ENCODE measurements at places on chromosomes 16 and 17.

GRCh38 chr16:569445-570254 is at the start of gene PIGQ:
TSS of gene PIGQ (plus strand) at chr16:569968. CDS start at chr16:574075, 4,107 bp downstream.
- DNase-seq = peak; percentile 60

DNA sequence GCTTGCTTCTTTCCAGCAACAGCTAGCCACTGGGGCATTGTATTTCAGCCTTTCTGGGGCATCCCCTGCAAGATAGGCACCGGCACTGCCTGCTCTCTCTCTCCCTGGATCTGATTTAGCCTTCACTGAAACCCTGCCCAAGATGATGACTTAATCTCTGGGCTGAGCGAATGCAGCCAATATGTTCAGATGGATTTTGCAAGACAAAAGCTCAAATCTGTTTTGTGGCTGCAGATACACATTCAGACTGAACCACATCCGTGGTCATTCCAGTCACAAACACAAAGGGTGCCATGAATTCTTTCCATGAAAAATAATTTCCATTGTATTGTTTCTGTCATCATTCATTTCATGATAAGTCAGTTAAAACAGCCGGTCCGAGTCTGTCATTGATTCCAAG is 24.2 kb downstream of the SOST start:
- DNase-seq = no peak

DNA sequence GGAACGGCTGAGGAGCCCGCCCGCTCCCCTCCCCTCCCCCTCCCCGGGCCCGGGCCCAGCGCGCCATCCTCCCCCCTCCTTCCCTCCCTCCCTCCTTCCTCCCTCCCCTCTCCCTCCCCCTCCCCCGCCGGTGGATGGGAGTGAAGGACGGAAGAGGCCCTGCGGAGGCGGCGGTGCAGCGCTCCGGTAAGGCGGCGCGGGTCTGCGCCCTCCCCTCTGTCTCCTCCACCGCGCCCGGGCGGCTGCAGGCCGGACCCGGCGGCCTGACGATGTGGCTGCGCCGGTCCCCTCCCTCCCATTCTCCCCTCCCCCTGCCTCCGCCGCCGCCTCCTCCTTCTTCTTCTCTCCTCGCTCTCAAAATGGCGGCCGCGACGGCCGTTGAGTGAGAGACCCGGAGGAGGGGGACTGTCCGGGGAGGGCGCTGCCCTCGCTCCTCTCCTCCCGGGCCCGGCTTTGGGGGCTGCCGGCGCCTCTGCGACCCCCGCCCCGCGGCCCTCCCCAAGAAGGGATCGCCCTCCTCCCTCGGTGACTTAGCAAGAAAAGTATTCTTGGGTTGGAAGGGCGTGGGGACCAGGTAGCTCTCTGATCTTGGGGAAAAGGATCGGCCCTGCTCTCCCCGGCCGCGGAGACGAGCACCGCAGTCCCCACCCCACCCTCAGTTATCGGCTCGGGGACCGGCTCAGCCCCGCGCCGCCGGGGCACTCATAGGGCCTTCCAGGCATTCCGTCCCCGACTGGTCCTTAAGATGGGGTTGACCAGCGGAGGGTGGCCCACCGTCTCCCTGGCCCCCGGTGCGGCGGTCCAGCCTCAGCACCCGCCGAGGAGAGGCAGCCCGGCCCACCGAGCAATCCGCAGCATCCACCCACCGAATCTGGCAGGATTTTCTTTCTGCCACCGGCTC is 617 bp downstream of the PAFAH1B1 start:
- DNase-seq = peak; percentile 68

GRCh38 chr16:31141489-31142108 is 6.1 kb upstream of the PRSS8 start:
- DNase-seq = no peak

DNA sequence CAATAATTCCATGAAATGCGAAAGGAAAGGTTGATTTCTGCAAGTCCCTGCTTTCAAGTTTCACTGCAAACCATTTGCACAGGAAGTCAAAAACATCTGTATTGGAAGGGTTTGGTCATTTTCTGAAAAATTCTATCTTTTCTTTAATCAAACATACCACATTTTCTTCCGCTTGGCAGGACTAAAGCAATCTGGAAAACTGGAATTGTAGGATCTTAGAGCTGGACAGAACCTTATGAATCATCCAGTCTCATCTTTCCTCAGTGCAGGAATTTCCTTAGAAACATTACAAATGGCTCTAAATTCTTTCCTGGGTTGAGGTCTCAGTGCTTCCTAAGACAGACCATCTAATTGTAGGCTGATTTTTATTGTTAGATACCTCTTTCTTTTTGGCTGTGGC is 111.5 kb upstream of the ELAC2 start:
- DNase-seq = no peak

DNA sequence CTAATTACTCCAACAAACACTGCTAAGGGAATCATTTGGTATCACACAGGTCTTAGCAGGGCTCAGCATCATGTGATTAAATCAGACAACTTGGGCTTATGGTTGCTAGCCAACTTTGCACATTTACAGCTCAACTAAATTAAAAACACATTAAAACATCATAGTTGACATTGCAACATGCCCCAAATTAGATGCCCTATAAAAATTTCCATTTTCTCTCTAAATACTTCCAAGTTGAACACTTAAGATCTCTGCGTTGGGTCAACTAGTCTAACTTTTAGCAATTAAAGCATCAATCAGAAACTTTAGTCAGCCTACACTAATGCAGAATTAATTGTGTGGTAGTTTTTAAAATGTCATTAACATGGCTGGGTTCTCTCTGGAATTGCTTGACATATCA is 12.1 kb downstream of the DNAJC7 start:
- no peak for DNase-seq

GRCh38 chr16:86077243-86077940 is 178.4 kb downstream of the IRF8 start:
- no peak for DNase-seq

DNA sequence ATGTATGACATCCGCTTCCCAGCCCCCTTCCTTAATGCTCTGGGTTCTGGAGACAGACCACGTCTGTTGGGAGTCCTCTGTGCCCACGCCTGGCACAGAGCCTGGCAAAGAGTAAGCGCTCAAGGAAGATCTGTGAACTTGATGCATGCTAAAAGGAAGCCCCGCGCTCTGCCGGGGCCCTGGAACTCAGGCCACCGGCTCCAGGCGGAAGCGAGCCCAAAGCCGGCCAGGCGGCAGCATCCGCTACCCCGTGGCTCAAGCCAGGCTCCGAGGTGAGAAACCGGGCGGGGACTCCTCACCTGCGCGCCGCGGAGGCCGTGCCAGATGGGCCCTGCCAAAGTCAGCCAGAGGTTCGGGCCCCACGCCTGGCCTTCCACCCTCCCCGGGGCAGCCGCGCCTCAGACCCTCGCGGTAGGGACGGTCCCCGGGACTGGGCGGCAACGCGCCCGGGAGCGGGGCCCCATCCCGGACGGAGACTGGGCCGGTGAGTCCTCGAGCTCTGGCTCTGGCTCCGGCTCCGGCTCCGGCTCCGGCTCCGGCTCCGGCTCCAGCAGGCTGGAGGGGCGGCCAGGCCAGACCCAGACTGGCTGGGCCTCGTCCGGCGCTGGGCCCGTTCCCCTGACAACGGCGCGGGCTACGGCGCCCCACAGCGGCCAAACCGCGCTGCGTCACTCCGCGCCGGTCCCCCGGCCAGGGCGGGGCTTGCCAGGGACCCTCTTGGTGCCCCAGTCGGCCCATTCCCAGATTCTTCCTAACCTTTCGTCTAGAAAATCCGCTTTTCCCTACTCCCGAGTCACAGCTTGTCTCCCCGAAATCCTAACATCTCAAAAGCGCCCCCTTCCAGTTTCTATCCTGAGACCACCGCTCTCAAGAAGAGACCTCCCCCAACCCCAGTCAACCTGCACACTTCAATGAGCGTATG is at the start of gene ZDHHC1:
Gene ZDHHC1, minus strand, starts transcription at position 606 of the 922 bp plus-strand sequence. CDS start 8,702 bp downstream, outside the sequence.
- DNase-seq = peak; percentile 29

GRCh38 chr16:23927796-23928195 is 92.0 kb downstream of the PRKCB start:
- DNase-seq = no peak

- no peak for DNase-seq
These were observed 288.6 kb upstream of the CCL2 start for GRCh38 chr17:33966410-33967059.

GRCh38 chr17:39927101-39927928 is at the start of the genes LRRC3C and ORMDL3:
TSS of gene LRRC3C (plus strand) at chr17:39927732. CDS start at chr17:39941524, 13,792 bp downstream.
TSS of gene ORMDL3 (minus strand) at chr17:39927601. CDS start at chr17:39924203, 3,398 bp downstream.
- peak; percentile 91 for DNase-seq

- DNase-seq = no peak
These were observed 77.6 kb downstream of the CHD9 start for GRCh38 chr16:53132406-53132805.

GRCh38 chr16:88672776-88673175 is 9.9 kb upstream of the MVD start:
- peak; percentile 65 for DNase-seq

DNA sequence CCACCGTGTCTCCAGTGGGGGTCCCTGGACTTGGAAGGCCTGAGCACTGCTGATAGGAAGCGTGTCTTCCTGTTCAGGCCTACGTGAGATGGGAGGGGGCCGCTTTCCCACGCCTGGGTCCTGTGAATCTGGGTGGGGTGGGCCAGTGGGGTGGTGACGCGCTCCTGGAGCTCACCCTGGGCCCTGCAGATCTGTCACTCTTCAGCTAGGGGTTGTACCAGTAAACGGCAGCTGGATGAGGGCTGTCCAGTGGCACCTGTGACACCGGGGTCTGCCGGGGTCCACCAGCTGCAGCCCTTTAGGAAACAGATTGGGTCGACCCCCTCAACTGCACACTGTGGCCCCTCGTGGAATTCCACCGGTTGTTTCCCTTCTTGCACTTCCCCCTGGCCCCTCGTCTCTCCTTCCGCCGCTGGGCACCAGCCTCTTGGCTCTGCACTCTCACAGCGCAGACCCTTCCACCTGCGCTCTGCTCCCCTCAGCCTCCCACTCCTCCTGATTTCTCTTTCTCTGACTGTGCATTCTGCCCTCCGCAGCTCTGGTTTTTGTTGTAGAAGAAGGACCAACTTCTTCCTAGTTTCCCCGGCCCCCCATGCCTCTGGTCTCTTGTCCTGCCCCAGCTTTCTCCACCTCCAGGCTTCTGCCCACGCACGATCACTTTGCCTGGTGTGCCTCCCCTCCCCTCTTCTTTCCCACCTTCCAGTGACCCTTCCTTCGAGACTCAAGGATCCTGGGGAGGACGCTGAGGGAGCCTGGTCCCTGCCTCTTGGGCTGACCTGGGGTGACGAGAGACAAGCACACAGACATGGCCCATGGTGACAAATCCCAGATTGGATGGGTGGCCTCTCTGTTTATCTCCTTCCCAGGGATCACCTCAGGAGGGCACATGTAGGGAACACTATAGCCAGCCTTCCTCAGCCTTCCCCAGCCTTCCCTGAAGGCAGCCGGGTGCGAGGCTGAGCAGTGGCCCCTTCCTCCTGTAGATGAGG is 4.8 kb downstream of the MRC2 start:
- DNase-seq = no peak

GRCh38 chr17:48137656-48138055 is 30.1 kb downstream of the SNX11 start:
- DNase-seq = peak; percentile 20

GRCh38 chr16:1175566-1176279 is 22.8 kb downstream of the CACNA1H start:
- no peak for DNase-seq

GRCh38 chr17:70121126-70121525 is 46.1 kb downstream of the KCNJ16 start:
- peak; percentile 61 for DNase-seq

- no peak for DNase-seq
These were observed 42.8 kb upstream of the GSE1 start for GRCh38 chr16:85570213-85570734.

DNA sequence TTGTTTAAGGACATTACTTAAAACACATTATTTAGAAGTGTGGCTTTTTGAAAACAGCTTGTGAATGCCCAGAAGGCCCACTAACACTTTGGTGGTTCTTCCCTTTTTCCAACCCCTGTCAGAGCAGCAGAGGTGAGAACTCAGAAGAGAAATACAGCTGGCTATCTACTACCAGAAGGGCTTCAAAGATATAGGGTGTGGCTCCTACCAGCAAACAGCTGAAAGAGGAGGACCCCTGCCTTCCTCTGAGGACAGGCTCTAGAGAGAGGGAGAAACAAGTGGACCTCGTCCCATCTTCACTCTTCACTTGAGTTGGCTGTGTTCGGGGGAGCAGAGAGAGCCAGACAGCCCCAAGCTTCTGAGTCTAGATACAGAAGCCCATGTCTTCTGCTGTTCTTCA is 6.9 kb upstream of the RAPGEFL1 start:
- DNase-seq = no peak

GRCh38 chr17:48626245-48627117 is at the start of gene HOXB9:
TSS of gene HOXB9 (minus strand) at chr17:48626358. CDS start at chr17:48626269, 89 bp downstream.
- DNase-seq = no peak

GRCh38 chr16:30554557-30555314 is 3.4 kb downstream of the ZNF764 start:
- DNase-seq = no peak

GRCh38 chr17:40664582-40665333 is at the start of gene KRT222:
TSS of gene KRT222 (minus strand) at chr17:40665177. CDS start at chr17:40665099, 78 bp downstream.
- DNase-seq = no peak

GRCh38 chr17:13405807-13406206 is 195.9 kb downstream of the HS3ST3A1 start:
- no peak for DNase-seq

DNA sequence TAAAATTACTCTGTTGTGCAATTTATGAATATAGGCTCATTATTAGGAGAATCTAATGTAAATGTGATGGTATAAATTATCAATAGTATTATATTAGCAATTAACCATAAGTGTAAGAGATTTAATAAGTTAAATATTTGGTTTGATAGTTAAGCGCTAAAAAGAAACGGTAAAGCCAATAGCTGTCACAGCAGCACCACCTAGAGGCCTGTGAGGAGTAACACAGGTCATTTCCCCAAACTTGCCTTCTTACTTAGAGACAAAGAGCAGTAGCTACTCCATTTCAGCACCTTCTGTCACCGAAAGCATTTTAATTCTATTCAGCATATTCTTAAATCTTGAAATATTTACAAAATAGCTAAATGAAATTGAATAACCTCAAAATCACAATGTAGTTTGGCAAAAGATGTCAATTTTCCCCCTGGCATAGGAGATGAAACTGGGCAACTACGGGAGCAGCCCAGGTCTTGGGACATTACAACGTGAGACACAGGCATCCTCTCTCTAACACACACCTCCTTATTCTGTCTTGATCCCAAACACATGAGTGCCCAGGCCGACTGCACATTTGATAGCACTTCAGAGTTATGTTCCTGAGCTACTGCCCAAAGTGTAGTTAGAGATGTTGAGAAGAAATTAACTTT is 14.3 kb upstream of the DYNLRB2 start:
- peak; percentile 78 for DNase-seq
